ENCODE measurements at places on chromosomes 2 and 18. TPM values are rescaled to one million over a fixed set of nuclear protein-coding genes. Genes with fewer than 3 reads are reported as not detected.

FEZ2 gene
- polyA plus RNA-seq: 20.0 TPM

FHL2 gene
- 280 TPM for polyA plus RNA-seq

DNA sequence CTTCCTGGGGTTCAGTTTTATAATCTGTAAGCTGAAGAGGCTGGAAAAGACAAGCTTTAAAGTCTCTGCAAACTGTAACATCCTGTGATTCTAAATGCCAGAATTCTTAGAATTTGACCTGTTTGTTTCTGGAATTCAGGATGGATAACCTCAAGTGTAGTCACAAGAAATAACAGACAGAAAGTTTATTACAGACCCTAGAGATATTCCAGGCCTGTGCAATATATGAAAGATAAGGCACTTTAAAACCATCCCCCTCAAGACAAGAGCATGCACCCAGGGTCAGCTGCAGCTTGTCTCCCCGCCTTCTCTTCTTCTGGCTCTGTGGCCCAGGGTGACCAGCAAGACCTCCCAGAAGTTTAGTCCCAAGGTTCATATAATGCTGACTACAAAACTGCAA, 298.7 kb upstream of the ACVR2A start:
- DNase-seq: no peak

DNA sequence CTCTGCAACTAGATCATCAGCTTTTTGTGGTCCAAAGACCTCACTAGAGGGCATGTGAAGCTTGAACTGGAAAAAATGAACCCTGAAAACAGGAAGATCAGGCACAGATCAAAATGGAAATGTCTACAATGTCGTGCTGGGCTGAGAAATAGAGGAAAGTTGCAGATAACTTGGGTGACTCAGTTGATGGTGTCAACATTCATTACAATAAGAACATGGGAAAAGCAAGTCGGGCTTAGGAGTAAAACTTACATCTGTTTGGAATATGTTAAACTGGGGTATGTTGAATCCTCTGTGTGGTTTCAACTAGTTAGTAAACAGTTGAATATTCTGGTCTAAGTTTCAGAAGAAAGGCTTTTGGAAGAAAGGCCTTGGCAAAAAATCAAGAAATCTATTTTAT, 940.4 kb downstream of the ERBB4 start:
- DNase-seq: no peak

DNA sequence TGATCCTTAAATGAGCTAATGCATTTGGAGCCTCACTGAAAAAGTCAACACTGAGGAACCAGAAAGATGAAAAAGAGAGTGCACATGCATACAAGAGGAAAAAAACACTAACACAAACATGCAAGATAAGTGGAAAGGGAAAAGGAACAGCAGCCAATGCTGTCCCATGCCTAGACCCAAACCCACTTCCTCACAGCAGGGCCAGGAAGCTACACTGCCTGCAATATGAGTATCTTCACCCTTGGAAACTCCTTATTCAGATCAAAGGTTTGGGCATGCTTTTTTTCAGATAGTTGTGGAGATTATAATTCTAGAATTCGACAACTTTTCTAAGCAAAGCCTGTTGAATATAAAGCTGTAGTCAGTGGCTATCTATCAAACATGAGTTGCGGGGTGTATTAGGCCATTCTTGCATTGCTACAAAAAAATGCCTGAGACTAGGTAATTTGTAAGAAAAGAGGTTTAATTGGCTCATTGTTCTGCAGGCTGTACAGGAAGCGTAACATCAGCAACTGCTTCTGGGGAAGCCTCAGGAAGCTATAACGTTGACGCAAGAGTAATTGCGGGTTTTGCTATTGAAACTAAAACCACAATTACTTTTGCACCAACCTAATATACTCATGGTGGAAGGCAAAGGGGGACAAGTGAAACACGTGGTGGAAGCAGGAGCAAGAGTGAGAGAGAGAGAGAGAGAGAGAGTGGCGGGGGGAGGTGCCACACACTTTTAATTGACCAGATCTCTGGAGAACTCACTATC, 138.2 kb downstream of the MBD2 start:
- no peak for DNase-seq

Data from mammary epithelial cell (primary cell).